ENCODE measurements at places on chromosomes 1 and 21.

DNA sequence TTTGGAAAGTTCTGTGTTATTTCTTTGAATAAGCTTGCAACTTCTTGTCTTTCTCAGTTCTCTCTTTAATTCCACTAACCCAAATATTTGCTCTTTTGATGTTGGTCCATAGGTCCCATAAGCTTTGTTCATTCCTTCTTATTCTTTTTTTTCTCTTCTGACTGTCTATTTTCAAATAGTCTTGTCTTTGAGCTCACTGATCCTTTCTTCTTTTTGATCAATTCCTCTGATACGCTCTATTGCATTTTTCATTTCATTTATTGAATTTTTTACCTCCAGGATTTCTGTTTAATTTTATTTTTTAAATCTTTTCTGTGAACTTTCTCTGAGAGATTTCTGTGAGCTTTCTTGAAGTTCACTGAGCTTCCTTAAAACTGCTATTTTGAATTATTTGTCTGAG lies 486.6 kb downstream of the KIF26B start:
- DNase-seq = no peak

GRCh38 chr1:212656730-212657129 lies 42.9 kb downstream of the BATF3 start:
- DNase-seq = no peak

DNA sequence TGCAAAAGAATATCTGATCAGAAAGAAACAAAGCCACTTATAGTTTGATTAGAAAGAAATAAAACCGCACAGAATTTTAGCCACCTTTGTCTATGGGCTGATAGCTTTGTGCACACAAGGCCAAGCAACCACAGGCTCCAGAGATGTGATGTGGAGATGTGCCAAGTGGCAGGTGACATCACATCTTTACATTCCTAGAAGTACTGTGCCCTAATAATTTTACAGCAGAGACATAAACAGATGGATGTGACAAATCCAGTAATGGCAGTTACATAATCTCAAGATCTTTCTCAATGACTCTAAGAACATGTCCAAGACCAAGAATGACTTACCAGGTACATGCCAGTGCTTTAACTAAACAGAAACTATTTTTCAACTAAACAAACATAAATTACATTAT lies 159.5 kb downstream of the LTN1 start:
- no peak for DNase-seq

DNA sequence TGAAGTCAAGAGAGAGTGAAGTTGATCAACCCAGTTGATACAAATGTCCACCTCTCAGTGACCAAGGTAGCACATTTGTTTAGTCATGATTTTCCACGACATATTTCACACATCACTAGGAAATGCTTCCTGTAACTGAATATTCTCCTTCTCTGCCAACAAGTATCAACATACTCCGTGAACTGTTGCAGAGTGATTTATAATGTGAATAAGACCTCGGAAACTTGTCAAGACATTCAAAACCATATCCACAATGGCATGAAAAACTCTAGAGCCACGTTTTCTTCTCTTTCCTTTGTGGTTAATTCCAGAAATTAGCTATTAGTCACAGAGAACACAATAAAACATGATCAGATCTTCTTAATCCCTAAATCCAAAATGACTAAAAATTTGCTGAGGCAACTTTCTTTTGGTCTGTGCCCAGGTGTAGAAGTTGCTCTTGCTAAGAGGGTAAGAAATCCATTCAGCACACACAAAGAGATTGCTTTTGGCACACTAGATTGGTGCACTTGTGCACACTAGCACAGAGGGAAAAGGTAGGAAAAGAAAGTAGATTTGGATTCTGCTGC lies 244.3 kb upstream of the NRIP1 start:
- DNase-seq = no peak

GRCh38 chr1:20603504-20604464 lies 14.9 kb downstream of the CDA start:
- DNase-seq = peak; percentile 82

DNA sequence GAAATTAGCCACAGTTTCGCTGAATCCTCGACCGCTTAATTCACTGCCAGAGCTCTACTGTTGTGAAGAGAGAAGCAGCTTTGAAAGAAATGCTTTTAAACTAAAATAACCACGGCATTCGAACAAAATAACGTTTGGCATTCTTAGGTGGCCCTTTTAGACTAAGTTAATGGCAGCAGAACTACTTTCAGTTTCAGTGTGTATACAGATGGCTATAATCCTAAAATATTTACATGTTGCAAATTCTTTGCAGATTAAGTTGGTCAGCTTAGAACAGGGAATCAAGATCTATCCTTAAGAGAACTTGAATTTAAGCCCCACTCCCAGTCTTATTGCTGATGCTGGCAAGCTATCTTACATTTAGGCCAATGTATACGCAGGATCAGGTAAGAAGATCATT lies 62.7 kb downstream of the ADSS2 start:
- no peak for DNase-seq

GRCh38 chr1:96349896-96350295 lies 371.7 kb upstream of the PTBP2 start:
- no peak for DNase-seq

GRCh38 chr1:230781594-230781993 lies 34.4 kb downstream of the CAPN9 start:
- DNase-seq = no peak

GRCh38 chr1:216688127-216688657 lies 35.0 kb downstream of the ESRRG start:
- DNase-seq = no peak

DNA sequence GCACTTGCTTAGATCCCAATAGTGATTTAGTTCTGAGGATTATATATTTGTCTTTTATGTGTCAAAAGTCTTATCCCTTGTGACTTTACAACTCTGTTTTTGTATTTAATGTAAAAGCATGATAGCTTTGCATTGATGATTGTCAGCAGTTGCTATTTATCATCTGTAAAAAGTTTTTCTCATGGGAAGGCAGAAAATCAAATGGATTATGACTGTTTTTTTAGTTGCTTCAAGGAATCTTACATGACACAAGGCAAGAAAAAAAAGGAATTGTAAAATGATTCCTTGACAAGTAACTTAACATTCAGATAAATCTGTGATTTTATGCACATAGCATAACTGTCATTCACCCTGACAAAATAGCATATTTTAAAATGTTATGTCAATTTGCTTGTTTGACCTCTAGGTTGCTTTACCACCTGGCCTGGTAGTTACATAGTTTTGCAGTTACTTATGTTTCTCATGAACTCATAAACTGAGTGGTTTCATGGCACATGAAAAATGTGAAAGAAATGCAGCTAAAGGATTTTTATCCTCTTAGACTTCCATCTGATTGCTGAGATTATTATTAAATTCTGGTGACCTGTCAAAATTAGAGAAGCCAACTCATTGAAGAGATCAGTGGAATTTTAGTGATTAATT lies 622.6 kb downstream of the ADGRL2 start:
- DNase-seq = no peak

GRCh38 chr1:117339866-117340700 lies 27.2 kb upstream of the MAN1A2 start:
- peak; percentile 5 for DNase-seq

GRCh38 chr1:148372731-148373130 lies 110.4 kb downstream of the PPIAL4G start:
- DNase-seq = peak; percentile 30

DNA sequence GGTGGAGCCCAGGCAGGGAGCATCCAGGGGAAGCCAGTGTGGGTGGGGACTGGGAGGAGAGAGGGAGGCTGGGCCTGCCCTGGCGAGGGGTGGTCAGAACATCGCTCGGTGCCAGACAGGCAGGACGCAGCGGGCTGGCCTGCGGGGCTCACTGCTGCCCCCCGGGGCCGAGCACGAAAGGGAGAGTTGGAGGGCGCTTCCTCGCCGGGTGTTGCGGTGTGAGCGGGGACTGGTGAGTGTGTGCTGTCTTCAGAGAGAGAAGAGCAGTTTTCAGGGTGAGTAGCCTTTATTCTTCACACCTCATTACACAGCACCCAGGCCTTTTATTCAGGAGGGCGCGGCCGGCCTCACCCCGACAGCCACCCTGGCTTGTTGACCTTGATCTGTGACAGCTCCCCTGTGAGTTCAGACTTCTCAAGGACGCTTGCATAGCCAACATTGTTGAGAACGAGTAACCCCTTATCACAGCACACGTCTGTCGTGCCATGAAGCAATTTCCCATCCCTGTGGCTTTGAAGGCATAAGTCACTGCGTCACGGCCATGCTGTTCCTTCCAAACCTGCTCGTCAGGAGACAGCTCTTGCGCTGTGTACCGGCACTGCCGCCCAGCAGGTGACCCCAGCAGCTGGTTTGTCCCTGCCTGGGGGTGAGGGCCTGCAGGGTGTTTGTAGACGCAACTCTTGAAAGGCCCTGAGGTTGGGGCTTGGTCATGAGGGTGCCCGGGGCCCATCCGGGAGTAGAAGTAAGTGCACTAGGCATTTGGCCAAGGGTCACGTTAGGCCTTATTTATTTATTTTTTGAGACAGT lies 54.6 kb downstream of the PRKCZ start:
- DNase-seq = no peak

- DNase-seq = no peak
These were observed 372.6 kb downstream of the RPS6KC1 start for GRCh38 chr1:213423605-213424004.

- DNase-seq = no peak
These were observed 19.1 kb upstream of the MRPS6 start for GRCh38 chr21:34054259-34054658.

DNA sequence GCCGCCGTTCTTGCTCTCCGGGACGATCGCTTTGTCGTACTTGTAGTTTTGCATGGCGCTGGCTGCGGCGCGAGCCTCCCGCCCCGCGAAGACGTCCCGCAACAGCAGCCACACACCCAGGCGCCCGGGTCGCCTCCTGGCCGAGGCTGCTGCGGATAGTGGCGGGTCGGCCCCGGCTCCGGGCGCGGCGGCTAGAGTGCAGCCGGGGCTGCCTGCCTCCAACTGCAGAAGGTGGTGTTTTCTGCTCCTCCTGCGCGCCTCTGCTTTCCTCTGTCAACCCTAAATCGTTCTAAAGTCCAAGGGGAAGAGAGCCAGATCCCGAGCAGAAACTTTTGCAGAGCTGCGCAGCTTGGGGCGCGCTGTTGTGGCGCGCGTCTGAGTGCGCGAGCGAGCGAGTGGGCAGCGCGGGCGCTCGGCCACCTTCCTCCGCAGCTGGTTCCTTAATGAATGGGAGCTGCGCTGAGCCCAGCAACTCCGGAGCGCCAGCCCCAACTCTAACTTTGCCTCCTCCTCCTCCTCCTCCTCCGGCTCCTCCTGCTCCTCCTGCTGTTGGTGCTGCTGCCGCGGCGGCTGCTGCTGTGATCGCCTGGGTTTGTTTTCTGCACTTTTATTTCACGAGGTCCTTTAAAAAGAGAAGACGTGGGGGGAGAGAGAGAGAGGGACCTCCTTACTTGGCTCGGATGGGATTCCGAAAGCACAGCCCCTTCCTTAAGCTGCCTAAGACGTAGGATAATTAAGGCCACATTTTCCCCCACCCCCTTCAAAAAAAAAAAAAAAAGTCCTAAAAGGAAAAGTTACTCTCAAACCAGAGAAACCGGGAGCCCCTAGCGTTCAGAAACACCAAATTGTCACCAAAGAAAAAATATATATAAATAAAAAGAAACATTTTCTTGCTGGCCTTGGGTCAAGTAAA lies at the start of gene PLPP3:
TSS of gene PLPP3 (minus strand) at position 601 of the 913 bp plus-strand sequence. CDS start at position 54, 547 bp downstream.
- DNase-seq = peak; percentile 82

- no peak for DNase-seq
These were observed 20.6 kb upstream of the APOBEC4 start for GRCh38 chr1:183673605-183674323.

- DNase-seq = no peak
These were observed 60.7 kb downstream of the DAB1 start for GRCh38 chr1:57363165-57363564.

- DNase-seq = peak; percentile 62
These were observed 79.6 kb downstream of the RGL1 start for GRCh38 chr1:183884526-183884925.

DNA sequence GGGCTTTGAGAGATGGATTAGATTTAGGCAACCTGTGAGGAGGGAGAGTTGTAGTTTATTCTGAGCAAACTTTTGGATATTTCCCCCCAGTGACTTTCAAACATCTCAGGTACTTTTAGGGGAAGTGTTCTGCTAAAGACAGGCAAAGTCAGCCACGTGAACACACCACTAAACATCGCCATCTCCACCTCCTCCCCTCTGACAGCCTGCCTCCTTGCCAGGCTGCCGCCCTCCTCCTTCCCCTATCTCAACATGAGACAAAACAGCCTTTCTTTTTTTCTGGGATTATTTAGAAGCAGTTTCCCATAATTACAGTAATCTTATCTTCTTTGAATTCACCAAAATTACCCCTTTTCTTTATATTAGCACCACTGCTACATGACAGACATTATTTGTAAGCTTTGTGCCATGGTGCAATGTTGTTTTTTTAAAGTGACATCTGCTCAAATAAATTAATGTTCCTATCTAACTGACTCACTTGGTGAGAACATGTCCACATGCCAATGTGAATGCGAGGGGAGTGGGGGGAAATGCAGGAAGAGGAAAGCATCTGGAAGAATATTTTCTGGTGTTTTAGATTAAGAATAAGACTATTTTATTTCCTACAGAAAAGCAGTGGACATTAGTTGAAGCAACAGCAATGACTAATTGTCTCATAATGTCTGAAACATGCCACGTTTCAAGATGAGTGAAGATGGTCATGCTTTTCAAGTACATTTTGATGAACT lies 147.8 kb upstream of the ATP1B1 start:
- no peak for DNase-seq

DNA sequence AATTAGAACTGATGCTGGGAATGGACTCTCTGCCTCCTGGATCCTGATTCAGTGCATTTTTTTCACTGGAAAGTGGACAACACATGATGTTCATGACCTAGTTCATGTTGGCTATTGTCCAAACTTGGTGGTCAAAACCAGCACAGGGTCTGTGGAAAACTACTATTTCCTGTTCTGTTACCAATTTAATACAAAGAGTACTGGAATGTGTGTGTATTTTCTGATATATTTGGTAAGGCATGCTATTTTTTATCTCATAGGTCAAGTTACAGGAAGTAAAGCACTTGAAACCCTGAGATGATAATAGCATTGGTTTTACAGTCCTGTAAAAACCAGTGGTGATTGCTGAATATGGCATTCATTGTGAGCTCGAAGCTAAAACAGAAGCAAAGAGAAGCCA lies 89.9 kb downstream of the SGIP1 start:
- DNase-seq = no peak

DNA sequence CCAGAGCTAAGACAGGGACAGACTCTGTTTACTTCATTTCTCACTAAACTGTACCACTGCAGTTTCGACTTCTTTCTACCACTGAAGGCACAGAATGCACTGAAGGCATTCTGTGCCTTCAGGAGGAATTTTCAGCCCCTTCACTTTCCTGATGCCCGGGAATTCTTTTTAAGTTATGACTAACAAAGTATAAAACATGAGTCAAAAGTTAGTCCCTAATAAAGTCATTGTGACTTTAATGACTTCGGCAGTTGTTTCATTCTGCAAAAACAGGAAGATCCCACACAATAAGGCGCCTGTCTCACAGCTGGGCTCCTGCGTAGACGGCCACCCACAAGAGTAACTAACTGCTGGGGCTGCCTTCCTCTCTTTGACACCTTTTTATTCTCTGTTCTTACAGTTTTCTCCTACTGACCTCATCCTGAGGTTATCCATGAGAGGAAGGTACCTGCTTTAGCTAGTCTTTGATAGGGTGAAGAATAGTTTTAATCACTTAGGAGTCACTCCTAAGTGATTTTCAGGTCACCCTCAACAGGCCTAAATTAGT lies 183.9 kb upstream of the SGIP1 start:
- peak; percentile 91 for DNase-seq

Data from suppressor macrophage treated with lipopolysaccharide for 4 hours (primary cell).